Type B pancreatic cell (in vitro differentiated cells): ENCODE measurements at places on chromosomes 5 and 9.

GRCh38 chr5:7980881-7981280 is 111.9 kb downstream of the MTRR start:
- no peak for DNase-seq

GRCh38 chr5:168274406-168274805 is 17.0 kb upstream of the WWC1 start:
- no peak for DNase-seq

DNA sequence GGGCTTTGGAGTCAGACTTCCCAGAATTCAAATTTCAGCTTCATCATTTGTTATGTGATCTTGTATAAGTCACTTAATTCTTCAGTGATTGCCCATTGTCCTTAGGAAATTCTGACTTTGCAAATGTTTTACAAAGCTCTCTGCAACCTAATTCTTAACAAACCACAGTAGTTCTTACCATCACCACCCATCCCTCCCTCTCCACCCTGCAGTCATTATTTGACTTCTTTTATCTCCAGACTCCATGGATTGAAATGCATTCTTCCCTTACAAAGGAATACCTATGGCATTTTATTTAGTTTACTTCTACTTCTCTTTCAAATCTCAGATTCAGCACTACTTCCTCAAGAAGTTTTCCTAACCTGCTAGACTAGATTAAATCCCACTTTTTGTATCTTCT is 23.1 kb downstream of the SHLD3 start:
- DNase-seq = no peak

DNA sequence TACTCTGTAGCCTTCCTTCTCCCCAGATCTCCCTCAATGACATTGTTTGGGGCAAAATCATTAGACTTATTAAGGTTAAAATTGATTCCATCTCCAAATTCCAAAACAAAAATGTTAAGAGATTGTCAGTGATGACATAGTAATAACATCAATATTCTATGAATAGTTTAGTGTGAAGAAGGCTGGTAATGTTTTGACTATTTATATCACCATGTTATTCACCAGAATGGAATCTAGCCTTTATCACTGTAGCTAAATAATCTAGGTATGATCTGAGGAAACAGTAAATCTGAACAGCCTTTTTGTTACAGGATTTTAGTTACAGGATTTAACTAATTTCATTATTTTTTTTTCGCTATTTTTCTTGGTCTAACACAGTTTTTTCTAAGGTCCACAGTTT is 929 bp upstream of the PLPP6 start:
- no peak for DNase-seq

GRCh38 chr9:112180387-112180881 is 5.3 kb upstream of the SUSD1 start:
- no peak for DNase-seq

DNA sequence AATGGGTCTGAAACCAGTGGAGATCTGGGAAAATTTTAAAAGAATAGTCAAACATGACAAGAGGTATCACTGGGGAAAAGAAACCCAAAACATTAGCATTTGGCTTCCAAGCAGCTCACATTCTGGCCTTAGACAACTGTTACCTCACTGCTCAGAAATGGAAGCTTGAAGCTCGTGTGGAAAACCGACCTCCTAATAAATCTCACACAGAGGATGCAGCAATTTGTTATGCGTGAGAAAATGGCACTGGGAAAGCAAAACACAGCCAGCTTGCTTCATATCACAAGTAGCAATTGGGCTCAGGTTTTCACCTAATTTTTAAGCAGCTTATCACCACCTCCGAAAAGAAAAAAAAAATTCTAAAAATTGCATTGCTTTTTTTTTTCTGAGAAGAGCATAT is 103.3 kb upstream of the TAS2R1 start:
- no peak for DNase-seq

GRCh38 chr5:123964884-123965283 is 452.9 kb downstream of the CSNK1G3 start:
- no peak for DNase-seq

DNA sequence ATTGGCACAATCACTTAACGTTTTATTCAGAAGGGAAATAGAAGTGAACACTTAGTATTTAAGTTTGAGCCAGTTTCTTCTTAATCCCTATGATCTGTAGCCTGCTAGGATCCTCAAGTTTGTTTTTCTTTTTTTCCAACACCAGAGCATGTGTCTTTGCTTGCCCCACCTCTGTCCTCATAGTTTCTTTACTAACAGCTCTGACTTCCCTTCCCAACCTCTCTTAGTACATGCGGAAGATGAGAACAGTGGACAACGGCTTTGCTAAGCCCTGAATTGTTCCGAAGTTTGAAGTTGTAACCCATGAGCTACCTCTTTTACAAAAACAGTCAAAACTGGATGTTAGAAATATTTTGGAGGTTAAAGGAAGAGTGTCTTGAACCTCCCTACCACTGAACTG is 61.7 kb upstream of the TAF11L2 start:
- DNase-seq = no peak

DNA sequence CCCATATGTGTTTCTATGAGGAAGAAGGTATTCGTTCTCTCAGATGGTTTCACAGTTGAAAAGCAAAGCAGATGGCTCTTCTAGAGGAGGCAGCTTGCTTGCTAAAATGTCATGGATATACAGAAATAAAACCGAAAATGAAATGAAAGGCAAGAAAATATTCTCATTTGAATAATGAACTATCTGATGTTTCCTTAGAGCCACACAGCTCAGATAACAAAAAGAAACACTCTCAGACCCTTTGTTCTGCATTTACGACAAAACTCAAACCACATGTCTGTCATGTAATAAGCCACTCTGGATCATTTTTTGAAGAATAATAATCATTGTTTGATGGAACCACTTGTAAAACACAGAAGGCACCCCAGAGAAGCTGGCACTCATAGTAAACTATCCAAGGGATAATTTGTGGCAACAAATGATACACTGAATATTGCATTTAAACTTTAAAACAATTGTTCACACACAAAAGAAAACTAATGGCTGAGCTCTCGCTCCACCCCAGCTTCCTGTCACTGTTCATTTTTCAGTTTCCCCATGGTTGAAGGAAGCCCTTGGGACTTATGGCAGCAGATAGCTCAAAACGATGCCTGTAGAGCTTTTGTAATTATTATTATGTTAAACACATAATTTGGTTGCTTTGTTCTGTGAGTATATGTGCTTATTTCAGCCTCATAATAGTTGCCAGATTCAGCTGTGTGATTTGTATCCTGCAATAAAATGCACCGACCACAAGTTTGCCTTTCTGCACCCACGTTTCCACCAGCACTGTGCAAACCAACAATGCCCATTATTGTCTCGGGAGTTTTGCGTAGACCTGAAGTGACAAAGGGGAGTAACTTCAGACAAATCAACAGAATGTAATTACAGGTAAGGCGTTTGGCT is 256.0 kb downstream of the TMEM167A start:
- no peak for DNase-seq

- DNase-seq = no peak
Observed at GRCh38 chr5:79529110-79529509, 15.2 kb upstream of the HOMER1 start.

DNA sequence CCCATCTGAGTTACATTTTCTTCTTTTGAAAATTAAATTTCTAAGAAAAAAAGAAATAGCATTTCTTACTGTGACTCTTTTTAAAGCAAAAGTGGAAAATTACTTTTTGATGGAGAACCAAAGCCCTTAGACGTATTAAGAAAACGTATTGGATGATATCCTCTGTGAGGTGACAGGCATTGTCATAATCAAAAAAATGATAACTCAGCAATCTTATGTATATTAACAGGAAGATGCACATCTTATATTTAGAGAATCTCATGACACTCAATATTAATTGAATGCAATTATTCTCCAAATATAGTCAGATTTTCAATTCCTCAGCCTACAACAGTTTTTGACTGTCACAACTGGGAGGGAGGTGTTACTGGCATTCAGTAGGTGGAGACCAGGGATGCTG is 25.1 kb downstream of the FGF10 start:
- no peak for DNase-seq

GRCh38 chr9:79986437-79986836 is 414.7 kb downstream of the TLE4 start:
- no peak for DNase-seq

DNA sequence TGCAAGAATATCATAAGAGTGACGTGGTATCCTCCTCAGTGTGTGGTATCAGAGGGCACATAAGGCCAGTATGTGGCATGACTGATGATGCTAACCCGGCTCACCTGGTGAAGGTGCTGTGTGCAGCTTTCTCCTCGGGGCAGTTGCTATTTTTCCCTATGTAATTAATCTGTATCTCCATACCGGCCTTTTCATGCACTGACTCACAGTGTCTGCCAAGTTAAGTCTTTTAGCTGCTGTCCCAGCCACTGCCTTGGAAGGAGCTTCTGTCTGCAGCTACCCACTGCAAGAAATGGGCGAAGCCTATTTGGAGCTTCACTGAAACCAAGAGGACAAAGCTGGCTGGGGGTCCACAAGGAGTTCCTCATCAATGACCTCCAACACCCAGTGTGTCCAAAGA is 46.0 kb downstream of the NXNL2 start:
- DNase-seq = no peak

GRCh38 chr5:134086225-134086942 is 28.1 kb upstream of the TCF7 start:
- DNase-seq = no peak

- DNase-seq = no peak
Observed at GRCh38 chr9:13952906-13953305, 361.0 kb downstream of the NFIB start.

GRCh38 chr9:68841276-68842052 is 136.4 kb downstream of the PIP5K1B start:
- DNase-seq = no peak

- no peak for DNase-seq
Observed at GRCh38 chr5:120014535-120014934, 385.2 kb downstream of the FAM170A start.

DNA sequence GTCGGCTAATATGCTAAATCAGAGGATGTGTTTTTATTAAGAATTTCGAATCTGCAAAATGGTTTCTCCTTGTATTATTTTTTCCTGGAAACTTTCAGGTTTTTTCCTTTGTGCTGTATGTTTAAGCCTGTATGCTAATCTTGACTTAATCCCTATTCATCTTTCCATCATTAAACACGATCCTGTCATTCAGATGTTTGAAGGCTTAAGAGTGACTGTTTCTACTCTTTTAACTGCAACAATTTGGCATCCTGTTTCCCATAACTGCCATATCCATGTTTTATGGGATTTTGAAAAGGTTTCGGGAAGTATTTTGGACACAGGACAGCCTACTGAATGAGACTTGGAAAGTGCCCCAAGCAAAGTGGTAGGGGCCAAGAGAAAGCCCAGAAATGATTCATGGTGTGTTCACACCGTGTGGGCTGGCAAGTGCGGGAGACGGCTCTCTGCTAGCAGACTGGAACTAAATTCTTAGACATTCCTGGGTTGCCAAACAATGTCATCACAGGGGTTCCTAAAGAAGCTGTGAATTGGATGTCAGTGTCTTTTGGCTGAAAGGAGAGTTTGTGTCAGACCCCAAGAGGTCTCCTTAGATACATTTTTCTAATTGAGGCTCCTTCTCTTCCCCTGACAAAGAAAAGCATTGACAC is 125.4 kb upstream of the ADAMTS16 start:
- DNase-seq = no peak

- no peak for DNase-seq
Observed at GRCh38 chr5:90503596-90503995, 25.8 kb downstream of the LYSMD3 start.

DNA sequence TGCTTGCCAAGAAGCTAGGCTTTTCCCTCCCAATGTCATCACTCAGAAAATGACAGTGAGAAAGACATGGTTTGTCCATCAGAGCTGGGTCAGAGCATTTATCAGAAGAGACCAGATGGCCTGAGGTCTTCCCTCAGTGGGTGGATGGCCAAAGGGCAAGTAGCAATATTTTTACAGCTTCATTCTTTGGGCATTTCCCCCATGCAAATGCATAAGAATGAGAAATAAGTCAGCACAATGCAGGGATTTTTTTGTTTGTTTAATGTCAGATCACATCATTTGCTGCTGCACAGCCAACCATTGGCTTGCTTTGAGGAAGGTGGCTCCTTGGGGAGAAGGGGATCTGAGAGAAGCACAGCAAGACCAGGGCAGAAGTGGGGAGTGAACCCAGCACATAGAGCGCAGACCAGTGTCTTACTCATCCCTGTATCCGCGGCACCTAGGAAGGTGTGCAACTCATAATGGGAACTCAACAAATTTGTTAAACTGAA is 209.6 kb downstream of the SEMA6A start:
- DNase-seq = no peak

DNA sequence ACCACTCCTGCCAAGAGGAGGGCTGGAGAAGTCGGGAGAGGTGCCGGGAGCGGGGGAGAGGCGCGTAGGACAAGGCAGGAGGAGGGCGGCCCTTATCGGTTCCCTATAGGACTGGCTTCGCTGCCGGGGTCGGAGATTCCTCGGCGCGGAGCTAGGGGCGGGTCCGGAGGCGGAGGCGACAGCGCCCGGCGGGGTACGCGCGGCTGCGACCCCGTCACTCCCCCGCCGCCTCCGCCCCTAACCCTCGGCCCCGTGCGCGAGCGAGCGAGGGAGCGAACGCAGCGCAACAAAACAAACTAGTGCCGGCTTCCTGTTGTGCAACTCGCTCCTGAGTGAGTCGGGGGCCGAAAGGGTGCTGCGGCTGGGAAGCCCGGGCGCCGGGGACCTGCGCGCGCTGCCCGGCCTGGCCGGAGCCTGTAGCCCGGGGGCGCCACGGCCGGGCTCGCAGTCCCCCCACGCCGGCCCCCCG is 2.0 kb downstream of the GLIS3 start:
- DNase-seq = peak; percentile 71

- no peak for DNase-seq
Observed at GRCh38 chr5:68653471-68653870, 437.9 kb downstream of the PIK3R1 start.

DNA sequence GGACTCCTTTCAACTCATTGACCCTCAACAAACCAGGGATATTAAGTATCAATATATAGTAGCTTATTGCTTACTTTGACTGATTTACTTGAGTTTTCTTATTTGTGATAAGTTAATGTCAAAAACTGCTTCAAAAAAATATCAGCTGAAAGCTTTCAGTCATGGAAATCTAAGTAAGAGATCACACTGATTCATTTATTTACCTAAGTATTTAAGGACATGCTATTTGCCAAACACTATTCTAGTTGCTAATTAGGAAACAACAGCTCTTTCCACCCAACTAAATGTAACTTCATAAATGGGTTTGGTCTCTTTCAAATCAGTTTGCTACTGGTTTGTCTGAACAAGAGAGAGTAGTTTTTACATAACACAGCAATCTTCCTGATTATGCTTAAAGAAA is 48.2 kb downstream of the CHD1 start:
- no peak for DNase-seq

GRCh38 chr9:133978226-133978898 is 13.8 kb downstream of the VAV2 start:
- DNase-seq = no peak

DNA sequence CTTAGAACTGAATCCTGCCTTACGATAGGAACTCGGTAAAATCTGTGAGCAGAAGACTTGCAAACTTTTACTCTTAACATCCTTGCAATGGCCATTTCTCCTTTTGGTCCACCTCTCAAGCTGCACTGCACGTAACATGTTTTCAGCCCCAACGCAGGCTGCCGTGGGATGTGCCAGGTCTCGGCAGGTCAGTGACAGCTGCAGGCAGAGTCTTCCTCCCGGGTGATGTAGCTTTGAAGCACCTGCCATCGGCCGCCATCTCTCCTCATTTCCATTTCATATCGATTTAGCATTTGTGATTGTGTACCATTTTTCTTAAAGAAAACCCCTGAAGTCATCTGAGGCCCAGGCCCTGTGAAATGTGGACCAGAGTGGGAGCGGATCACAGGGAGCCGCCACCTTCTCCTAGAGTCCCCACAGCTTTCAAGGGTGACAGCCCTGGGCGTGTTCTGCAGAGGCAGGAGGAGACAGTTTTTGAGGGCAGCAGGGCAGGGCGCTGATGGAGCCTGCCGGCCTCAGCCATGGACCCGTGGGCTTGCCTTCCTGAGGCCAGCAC is 25.8 kb upstream of the LPCAT1 start:
- no peak for DNase-seq
